ENCODE measurements at places on chromosomes 4 and X.

DNA sequence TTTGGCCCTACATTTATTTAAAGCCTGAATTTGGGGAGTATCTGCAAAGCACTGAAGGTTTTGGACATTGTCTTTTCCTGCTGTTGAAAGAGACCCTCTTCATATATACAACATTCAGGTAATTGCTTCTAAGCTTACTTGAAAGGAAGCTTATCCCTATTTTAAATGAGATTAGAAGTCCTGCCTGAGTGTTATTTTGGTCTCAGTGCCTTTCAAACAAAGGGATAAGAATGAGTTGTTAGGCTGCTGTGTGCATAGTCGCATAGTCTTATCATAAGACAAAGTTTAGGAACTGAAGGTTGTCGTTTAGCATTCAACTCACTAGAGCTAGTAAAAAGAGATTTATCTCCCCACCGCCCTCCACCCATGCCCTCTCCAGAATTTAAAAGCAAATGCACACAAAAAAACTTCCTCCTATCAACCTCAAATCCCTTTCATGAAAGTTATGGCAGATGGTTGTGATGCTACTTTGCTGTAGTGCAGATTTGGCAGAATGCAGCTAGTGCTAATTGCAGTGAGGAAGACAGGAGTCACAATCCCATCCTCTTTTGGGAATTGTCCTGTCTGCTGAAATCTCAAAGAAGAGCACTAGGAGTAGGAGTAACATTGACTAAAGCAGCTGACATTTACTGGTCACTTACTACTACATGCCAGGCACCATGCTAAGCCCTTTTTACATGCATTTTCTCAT, 5.8 kb downstream of the HERC3 start:
- no peak for DNase-seq

DNA sequence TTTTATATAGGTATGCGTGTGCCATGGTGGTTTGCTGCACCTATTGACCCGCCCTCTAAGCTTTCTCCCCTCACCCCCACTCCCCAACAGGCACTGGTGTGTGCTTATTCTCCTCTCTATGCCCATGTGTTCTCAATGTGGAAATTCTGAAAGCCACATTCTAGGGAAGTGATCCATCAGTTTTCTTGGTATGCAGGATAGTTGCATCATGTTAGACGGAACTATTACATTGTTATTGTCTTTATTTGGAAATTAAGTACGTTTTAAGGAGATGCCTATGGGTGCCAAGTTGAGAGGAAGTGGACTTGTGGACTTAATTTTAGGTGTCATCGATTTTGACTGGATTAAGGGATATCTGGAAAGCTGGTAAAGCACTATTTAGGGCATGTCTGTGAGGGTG, 204.6 kb downstream of the RBM46 start:
- DNase-seq = no peak

DNA sequence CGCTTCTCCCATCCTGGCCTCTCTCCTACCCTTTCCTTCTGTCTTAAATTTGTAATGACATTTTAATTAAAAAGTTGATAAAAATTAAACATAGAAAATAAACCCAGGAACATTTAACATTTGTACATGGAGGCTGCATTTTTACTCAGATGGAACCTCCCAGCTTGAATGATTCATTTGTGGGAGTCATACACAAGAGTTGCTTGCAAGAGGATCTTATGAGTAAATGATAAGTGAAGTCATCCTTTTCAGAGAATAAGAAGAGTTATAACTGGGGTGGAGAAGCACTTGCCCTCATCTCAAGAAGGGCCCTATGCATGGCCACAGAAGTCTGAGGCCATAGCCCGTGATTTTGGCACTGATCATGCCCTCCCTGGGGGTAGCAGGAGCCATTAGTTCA, 482.9 kb upstream of the BOD1L1 start:
- DNase-seq = no peak

DNA sequence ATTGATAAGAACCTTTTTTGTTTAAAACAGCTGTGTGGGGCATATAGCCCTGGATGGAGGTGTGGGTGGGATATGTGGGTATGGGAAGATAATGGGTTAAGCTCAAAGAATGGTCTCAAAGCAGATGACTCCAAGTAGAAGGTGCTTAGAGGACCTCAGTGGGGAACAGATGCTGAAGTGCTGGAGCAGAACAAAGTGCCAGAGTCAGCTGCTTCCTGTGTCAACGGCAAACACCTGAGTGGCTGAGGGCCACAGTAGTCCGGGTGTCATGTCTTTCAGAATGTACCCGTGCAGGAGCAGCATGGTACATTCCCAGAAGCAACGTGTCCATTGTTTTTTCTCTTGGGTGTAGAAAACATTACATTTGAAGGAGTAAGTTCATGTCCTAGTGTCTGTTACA, 210.6 kb downstream of the CCNG2 start:
- no peak for DNase-seq

DNA sequence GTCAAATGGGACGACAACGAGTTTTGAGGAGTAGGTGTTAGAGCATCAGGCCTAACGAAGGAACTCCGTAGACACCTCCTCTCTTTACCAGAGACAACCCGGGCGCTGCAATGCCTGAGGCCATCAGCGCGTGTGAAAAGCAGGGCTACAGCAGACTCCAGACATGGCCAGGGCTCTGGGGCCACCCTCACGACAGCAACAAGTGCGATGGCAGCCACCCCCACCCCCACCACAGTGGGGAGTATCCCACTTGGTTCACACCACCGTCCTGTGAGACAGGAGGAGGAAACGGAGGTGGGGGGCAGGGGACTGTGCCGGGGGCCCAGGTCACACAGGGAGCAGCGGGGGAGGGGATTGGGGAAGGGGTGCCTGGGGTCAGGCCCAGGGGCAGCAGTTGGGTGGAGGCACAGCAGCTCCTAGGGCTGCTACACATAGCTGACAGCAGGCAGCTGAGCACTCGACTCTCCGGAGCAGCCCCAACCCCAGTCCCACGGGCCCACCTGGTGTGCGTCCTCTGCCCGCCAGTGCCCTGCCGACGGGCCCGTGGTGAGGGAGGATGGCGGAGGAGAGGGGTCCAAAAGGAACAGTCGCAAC, 8.5 kb downstream of the LRPAP1 start:
- DNase-seq = no peak

DNA sequence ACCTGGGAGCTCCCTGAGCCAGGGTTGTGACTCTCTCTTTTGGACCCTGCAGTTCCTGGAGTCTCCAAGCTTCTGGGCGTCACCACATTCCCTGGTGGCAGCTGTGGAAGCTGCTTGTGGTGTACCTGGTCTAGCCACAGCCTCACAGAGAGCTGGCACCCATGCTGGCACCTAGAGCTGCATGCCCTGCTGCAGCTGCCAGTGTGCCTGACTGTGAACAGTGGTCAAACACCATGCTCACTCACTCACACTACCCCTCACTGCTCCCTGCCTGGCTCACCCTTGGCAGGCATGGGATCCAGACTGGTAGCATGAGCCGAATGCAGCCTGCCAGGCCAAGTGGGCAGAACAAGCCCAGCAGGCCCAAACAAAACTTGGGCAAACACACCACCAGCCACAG, 66.6 kb downstream of the NAA11 start:
- no peak for DNase-seq

DNA sequence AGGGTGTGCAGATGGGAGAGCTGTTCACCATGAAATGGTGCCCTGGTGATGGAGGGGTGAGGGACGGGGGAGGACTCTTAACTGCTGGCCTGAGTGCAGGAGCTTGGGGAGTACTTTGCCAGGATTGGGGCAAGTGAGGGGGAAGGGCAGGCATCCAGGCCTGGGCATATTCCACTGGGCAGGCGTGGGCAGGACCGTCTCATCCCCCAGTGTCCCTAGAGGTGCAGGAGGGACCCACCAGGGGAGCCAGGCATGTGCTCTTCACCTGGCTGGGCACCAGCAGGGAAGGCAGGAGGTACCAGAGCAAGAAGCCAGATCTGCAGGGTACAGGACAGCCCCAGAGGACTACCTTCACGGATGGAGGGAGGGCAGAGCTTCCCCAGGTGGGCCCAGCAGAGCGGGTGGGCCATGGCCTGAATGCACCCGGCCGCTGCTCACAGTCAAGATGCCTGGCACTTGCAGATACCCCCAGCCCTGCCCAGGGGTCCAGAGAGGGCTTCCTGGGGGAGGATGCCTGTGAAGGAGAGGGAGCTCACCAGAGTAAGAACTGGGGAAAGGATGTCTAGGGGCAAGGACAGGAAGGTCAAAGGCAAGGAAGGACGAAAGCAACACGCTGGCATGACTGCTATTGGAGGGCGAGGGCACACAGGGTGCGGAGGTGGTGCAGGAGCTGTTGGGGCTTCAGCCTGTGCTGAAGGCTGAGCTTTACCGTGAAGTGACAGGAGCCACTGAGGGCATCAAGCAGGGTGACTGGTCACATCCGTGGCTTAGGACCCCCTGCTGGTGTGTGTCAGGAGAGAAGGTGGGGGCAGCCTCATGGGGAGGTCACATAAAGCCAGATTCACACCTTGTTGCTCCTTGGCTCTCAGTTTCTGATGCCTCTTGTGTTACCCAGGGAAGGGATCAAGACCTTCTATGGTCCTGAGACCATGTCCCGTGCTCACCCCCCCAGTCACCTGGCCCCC, 68.2 kb upstream of the NKX1-1 start:
- no peak for DNase-seq

DNA sequence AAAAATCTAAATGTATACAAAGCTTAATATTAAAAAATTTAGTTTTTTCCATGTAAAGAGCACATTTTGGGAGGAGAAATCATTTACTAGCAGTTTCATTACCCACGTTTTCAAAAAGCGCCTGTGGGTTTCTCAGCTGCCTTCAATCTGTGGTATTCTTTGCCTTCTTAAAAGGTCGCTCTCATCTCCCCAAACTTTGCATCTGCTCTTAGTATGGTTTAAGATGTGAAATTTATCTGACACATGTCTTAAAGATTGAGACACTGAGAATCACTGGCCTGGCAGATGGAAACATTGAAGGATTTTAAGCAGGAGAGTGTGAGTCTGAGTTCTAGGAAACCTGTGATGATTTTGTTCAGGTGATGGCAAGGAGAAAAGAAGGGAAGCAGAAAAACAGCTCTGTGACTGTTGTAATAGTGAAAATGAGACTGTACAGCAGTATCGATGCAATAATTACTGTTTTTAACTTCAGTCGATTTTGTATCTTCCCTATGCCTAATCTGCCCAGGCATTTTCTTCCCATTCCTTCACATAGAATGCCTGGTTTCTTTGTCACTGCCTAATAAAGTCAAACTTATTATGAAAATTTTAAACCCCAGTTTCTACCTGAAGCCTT, 75.9 kb downstream of the PAQR3 start:
- DNase-seq = no peak

GRCh38 chrX:3286196-3286945, 60.1 kb downstream of the MXRA5 start:
- DNase-seq = no peak

DNA sequence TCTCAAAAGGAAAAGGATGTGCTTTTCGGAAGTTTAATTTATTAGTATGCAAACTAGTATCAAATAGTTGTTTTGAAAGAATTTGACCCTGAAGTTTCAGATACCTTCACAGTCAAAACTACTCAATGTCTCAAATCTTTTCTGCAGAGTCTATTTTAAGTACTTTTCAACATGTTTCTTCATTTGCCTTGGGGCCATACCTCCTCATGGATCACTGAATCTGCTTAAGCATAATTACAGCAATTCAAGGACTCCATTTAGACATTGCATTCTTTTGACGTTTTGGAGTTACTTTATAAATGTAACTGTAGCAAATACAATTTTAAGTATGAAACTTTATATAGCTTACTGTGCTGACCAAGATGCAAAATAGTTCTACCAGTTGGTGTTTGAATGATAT, 25.5 kb downstream of the PALLD start:
- no peak for DNase-seq

- DNase-seq = no peak
Measured at GRCh38 chr4:98290511-98290910, 29.3 kb downstream of the RAP1GDS1 start.

- peak; percentile 63 for DNase-seq
Measured at GRCh38 chr4:120718979-120719566, 203.5 kb downstream of the PRDM5 start.

GRCh38 chr4:180434131-180434895, 1808.9 kb upstream of the TENM3 start:
- DNase-seq = no peak

GRCh38 chrX:2614911-2615310, 76.2 kb upstream of the CD99 start:
- DNase-seq = no peak

- no peak for DNase-seq
Measured at GRCh38 chr4:6815029-6815836, 32.7 kb downstream of the KIAA0232 start.

- DNase-seq = peak; percentile 40
Measured at GRCh38 chr4:23934915-23935314, 45.1 kb upstream of the PPARGC1A start.

DNA sequence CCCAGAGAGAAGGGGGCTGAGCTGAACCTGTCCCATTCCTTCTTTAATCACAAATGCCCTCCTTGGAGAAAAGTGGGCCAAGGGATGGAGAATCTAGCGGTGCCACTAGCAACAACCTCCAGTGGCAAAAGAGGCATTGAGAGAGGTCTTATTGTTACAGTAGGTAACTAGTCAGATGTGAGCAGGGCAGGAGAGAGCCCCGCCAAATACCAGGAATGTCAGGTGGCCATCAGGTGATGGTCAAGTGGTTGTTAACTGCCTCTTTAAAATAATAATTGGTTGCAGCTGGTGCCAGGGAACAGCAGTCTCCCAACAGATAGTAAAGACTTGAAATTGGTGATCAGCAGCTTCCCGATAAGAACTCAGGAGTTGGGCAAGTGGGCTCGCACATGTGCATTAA, 116.1 kb downstream of the EVC2 start:
- no peak for DNase-seq

DNA sequence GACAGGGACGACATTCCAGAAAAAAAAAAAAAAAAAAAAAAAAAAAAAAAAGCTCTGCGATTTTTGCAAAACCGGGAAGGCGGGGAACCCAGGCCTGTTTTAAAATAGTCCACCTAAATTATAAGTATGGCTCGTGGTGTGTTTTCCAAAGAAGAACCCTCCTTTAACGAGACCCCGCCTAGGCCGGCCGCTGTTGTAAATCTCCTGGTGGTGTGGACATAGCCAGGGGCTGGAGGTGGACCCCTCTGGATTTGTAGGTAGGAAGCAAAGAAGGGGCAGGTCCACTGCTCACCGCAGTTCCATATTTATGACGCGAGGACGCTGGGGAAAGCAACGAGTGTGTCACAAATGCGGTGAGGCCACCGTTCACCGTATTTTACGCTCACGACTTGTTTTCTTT, 94.0 kb upstream of the SHOX start:
- DNase-seq = no peak

DNA sequence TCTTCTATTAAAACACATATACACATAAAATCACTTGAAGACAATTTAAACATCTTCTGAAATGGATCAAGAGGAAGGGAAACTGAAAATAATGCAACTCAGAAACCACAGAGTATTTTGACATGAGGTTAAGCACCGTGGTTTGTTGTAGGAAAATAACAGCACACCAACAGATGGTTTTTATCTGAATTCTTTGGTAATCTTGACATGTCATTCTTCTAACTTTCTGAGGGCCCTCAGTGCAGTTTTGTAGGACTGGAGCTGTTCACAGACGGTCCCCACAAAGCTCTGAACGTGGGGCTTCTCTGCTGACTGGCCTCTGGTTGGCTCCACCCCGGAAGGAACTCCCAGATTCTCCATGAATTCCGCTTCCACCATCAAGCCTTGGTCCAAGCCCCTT, 16.0 kb upstream of the TLR8 start:
- no peak for DNase-seq

GRCh38 chr4:555566-556275, 20.4 kb downstream of the TMEM271 start:
- no peak for DNase-seq

- DNase-seq = no peak
Measured at GRCh38 chr4:80255329-80256095, 11.0 kb upstream of the FGF5 start.

All from Kasumi-1 (cell line).